Activated T-cell treated with anti-CD3 and anti-CD28 coated beads, Interleukin-2, amount 50 U/mL, for 1 hour (primary cell): ENCODE measurements at places on chromosomes 7 and 10.

DNA sequence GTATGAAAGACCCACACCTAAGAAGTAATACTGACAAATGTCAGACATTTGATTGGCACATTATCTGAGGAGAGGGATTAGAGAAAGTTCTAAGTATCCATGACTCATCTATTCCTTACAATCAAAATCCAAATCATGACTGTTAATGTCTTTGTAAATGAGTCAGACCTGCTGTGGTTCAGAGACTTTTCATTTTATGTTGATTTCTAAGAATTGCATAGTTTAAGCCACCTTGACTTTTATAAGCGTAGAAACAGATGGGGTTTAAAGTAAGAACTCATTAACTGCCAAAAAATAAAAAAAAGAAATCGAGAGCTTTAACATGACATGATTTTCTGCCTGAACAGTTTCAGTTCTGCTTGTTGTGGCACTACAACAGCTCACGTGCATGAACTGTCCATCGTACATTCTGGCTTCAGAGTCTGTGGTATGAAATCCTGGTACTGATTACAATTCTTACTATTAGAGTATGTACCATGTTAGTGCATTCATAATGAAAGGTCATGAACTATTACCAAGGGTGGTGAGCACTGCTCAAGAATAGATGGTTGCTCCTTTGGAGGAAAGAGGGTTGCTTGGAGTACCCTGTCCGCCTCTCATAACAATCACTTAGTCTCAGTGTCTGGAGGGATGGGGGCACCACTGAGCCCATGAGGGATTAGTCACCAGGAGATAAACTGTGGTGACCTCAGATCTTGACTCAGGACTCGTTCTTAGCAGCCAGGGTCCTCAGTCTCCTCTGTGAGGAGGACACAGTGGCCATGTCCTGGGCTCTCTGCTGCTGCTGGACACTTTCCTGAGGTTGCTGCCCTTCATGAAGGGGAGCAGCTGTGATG is 42.2 kb downstream of the ACSM6 start:
- no peak for DNase-seq

GRCh38 chr7:70266186-70266585 is 667.9 kb downstream of the AUTS2 start:
- DNase-seq = no peak

- DNase-seq = no peak
These were observed 113.6 kb downstream of the CCNY start for GRCh38 chr10:35449944-35450343.

DNA sequence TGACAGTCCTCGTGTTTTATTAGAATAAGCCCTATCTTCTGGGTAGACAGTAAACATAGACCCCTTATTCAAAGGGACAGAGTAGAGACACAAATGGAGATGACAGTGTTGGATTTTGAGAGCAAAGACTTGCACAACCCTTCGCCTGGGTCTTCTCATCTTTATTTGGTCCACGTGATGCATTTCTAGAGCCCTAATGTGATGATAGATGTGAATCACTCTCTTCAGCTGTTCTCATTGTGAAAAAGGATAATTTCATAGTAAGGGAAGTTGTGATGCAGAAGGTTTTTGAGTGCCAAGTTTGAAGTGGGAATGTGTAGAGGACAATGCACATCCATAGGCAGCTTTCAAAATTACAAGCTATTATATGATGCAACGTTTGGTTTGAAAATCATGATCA is 86.3 kb downstream of the CREB5 start:
- DNase-seq = no peak

GRCh38 chr7:105802604-105803428 is 73.6 kb downstream of the ATXN7L1 start:
- DNase-seq = no peak

DNA sequence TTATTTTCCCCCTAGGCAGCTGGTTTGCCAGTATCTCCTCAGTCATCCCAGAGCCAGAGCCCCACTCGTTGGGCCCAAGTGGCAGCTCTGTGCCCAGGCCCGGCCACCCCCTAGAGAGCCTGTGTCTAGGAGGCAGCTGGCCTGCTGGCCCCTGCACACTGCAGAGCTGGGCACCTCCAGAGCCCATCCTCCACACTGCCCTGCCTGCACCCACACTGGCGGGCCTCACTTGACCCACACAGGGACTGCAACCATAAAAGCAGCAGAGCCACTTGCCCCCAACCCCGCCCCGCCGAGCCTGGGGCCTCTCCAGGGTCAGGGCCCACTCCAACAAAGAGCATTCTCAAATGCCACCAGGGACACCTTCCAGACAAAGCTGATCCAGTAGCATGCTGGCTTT is 5.4 kb downstream of the ASB13 start:
- DNase-seq = no peak

DNA sequence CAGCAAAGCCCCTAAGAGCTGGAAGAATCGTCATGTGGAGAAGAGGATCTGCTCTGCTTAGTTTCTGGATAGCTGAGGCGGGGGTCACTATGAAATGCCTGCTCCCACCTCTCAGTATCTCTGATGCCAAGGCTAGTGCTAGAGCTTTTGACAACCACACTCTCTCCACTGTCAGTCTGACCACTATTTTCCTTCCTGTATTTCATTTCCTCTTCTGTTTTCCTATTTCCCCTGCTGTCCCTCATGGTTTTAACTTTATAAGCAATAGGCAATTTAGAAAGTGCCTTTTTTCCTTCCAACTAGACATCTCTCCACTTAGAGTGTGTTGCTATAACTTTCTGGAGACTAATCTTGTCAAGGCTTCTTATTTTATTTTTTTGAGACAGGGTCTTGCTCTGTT is 23.6 kb downstream of the C7orf57 start:
- no peak for DNase-seq

- DNase-seq = no peak
These were observed 34.7 kb upstream of the FOXI2 start for GRCh38 chr10:127702271-127702670.

GRCh38 chr7:27774717-27775328 is 34.9 kb downstream of the TAX1BP1 start:
- DNase-seq = no peak

DNA sequence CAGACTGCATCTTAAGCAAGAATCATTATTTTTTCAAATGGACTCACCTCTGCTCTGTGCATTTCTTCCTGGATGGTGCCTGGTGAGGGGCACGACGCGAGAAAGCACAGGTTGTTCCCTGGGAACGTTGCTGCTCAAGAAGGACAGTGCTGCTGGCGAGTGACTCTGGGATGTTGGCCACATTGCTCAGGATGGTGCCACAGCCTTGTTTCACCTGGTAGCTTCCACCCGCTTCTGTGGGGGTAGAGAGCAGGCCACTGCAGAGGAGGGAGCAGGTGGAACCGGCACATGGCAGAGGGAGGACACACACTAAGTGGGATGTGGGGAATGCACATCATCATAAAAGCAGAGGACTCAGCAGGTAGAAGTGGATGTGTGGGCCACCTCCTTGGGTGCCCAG is 444.7 kb downstream of the TCERG1L start:
- DNase-seq = no peak

DNA sequence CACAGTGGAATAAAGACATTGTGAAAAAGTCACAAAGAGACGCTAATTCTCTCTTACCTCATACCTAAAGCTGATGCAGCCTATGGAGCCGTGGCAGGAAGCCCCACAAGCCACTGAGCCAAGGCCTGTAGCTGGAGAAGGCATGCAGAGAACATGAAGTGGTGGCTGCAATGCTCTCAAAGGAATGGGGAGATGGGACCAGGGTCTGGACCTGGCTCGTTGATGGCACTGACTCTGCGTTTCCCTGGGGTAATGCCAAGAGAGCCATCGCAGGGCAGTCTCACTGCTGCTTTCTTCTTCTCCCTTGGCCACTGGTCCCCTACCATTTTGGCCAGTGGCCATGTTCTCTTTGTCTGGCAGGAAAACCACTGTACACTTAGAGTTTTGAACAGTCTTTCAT is 329.9 kb upstream of the ZMIZ1 start:
- DNase-seq = no peak

DNA sequence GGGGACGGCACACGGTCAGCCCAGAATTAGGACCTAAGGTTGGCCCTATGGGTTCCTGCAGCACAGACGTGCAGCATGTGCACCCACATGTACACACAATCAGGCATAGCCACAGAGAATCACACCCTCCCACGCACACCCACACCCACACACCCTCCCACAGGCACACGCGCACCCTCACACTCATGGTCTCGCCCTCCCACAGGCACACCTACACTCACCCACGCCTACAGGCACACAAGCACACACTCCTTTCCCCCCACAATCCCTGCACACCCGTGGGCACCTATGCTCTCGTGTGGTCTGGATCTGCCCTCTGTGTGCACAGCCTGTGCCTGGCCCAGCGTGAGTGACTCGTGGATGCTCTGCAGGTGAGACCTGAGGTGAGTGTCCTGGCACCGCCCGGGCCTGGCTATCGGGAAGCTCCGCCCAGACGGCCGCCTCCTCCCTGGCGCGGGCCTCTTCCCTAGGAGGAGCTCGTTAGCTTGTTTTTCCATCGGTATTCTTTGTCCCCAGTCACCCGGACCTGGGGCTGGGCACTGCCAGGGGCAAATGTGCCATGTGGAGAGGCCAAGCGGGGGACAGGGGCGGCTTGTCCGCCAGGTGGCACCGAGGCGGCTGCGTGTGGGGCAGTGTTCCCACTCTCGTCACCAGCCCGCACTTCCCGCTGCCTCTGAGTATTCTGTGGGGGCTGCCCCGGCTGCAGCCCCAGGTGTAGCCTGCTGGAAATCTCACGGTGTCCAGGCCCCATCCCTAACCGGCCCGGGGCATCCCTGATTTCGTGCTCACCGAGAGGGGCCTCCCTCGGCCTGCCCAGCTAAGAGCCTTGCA is 110.2 kb upstream of the FAM20C start:
- peak; percentile 16 for DNase-seq

- no peak for DNase-seq
These were observed 121.6 kb downstream of the CDK6 start for GRCh38 chr7:92714767-92715166.

DNA sequence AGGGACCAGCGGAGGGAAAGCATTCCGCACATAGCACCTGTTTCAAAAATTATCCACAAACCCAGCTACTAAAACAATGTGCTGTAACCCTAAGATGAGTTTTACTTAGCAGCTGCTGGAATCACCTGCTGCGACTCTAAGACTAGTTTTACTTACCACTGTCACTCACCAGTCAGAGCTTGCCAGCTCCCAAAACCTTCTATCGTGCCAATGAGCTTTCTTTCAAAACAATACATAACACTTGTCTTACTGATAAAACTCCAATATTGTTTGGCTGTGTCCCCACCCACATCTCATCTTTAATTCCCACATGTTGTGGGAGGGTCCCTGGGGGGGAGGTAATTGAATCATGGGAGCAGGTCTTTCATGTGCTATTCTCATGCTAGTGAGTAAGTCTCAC is 18.4 kb downstream of the ST8SIA6 start:
- no peak for DNase-seq

DNA sequence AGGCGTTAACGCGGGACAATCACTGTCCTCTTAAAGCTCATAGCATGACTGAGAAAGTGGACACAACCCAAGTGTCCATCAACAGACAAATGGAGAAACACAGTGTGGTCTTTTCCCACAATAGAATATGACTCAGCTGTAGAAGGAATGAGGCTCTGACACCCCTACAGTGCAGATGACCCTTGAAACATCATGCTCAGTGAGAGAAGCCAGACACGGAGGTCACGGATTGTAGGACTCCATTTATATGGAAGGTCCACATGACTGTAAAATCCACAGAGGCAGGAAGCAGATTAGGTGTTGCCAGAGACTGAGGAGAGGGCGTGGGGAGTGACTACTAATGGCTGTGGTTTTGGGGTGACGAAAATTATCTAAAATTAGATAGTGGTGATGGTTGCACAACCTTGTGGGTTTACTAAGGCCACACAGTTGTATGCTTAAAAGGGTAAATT is 6.1 kb upstream of the NCAPG2 start:
- no peak for DNase-seq

DNA sequence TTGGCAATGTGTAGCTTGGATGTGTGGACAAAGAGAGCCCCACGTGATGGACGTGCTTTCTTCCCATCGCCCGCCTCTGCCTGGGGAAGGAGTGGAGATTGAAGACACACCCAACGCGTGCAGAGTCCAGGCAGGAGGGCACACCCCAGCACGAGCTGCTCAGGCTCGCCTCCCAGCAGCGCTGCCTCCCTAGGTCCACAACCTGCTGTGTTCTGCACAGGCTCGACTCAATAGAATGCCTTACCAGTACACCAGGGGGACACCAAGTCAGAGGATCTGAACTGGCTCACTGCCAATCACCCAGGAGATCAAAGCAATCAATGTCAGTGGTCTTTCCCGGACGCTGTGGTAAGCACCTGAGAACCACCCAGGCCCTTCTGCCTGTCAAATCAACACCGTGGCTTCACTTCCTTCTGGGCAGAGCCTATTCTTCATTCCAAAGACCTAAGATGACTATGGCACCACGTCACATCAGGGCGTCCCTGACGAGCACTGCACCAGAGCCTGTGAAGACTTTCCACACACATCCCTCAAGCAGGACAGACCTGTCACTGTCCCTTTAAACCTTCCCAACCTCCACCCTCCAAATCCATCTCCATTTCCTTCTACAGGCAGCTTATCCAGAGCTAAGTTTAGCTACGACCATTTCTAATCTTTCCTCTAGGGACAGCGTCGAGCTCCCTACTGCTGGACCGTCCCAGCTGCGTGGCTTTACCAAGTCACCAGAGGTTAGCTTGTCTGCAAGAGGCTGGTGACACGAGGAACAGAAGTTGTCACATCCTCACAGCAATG is 72.3 kb downstream of the AMZ1 start:
- DNase-seq = no peak

DNA sequence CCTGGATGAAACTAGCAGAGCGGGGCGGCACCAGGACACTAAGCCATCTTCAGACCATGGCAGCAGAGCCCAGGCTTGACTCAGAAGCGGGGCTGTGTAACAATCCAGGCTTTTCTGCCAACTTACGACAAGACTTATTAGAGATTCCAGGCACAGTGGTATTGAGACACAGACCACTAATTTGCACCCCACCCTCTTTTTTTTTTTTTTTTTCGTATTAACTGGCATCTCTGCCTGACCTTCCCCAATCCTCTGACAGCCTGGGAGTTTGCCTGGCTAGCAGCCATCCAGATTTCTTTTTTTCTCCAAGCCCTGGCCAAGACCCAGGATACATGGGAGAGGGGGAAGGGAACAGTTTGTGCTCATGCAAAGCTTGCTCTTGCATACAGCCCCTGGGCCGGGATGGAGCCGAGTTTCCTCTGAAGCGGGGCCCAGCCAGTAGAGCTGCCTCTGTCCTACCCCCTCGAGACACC is 182.4 kb downstream of the PLXNA4 start:
- DNase-seq = no peak

GRCh38 chr7:102463841-102464576 is 654 bp downstream of the ALKBH4 start:
- DNase-seq = peak; percentile 33
